ENCODE measurements at places on chromosomes 4 and X.

DNA sequence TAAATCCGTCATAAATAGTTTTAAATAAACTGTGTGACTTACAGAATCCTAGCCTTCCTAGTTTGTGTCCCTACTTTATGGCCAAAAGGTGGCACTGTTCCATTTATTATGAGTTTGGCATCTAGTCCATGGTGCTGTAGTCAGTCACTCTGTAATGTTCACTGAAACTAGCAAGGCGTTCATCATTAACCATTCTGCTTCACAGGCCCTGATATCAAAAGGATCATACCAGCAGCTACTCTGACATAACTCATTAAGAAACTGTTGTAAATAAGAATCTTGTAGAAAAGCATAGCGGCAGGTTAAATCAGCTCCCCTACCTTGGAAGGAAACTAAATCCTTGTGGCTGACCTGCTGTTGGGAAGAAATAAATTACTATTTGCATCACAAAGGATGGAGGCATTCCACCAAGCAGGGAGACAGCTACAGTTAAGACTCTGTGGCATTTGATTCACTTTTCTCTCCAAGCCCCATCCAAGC lies 919.6 kb upstream of the DIAPH2 start:
- DNase-seq, result no peak

DNA sequence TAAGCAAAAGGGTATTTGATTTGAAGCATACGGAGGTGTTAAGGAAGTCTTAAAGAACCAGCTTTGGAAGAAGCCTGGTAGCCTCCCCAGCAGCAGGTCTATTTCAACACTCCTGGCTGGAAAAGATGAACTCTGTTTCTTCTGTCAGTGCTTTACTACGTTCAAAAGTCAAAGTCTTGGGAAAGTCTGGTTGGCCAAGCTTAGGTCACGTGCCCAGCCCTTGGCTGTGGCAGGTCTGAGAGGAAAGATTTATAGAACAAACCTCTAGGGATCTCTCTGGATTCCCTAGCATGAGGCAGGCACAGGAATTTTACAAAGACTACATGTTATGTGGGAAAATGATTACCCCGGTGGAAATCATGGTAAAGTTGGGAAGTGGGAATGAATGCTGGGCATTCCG lies 8.6 kb upstream of the ARHGAP10 start:
- DNase-seq, result no peak

DNA sequence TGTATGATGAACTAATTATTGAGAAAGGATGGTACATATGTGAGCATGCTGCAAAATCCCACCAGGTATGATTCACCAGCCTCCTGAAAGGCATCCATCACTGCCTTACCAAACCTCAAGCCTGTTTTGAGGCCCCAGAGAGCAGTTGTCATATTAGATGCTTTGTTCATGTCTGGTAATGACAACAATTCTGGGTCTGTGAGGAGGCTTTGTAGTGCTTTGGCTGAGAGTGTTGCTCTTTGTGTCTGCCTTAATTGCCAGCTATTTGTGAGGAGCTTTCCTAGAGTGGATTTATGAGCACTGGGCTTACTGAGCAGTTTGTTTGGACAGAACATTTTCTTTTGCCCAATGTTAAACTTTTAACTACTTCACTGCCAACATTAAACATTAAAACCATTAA lies 69.2 kb downstream of the HEPH start:
- DNase-seq, result no peak

DNA sequence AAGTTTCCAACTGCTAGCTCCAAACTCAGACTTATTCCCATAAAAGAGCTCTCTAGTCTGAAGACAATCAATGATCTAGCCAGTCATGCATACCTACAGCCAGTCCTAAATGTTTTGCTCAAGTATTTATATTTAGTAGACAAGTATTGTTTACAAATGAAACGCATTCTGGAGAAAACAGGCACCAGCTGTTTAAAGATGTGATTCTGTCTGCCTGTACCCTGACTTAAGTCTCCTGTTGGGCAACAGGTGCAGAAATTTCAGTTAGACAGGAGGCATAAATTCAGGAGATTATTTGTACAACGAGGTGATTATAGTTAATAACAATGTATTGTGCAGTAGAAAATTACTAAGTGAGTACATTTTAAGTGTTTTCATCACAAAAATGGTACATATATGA lies 28.9 kb downstream of the LNX1 start:
- no peak for DNase-seq

DNA sequence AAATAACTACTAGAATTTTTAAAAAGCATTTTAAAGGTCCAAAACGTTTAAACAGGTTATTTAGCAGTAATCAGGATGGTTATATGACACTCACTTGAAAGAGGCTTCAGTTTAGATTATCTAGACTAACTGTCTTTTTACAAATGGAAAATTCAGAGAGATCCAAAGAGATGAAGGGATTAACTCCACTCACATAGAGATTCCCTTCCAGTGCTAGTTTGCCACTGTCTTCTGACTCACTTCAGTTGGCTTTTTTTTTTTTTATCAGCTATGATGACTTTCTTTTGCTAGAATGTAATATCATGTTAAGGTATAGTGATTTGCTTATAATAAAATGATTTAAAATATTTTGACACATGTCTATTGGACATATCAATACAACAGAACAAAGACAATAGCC lies 43.8 kb downstream of the GALNT7 start:
- no peak for DNase-seq

GRCh38 chrX:38260231-38260630 lies 39.6 kb upstream of the SRPX start:
- DNase-seq, result no peak

GRCh38 chr4:107705742-107706556 lies 14.1 kb downstream of the PAPSS1 start:
- DNase-seq, result no peak

- no peak for DNase-seq
Measured at GRCh38 chrX:9515973-9516538, 51.2 kb downstream of the TBL1X start.

DNA sequence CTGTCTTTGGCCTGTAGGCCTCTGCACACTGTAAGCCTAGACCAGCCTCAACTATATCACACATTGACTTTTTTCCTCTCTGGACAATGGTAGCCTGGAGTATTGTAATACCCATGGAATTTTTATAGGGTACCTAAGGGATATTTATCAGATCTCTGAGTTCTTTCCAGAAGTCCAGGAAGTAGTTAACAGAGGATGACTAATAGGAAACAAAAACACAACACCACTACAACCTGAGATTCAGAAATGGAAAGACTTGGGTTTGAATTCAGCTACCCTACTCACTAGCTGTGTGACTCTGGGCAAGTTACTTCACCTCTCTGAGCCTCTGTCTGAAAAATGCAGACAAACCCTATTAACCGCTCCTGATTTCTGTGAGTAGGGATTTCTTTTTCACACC lies 7.7 kb upstream of the STX18 start:
- no peak for DNase-seq

- DNase-seq, result no peak
Measured at GRCh38 chr4:153816542-153816941, 27.7 kb upstream of the SFRP2 start.

DNA sequence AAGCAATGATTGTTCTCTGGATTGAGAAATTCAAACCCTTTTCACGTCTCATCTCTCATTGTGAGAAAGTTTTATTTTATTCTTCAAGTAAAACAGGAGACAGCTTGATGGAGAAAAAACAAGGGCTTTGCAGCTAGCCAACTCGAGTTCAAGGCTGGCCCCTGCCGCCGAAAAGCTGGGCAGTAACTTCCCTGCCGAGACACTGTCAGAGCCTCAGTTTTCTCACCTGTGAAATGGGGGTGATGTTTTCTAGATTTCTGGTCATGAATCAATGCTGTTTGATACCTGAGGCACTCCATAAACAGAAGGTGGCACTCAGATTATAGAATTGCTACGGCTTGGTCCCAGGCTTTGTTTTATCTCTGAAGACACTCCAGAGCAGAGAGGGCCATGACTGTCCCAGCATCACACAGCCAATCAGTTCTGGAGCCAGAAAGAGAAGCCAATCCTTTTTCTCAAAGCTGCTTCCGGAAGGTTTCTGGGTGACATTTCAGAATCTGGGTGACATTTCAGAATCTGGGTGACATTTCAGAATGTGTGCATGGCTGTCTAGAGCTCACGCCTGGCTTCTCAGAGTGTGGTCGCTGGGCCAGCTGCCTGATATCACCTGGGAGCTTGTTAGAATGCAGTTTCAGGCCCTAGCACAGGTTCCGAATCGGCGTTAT lies 33.2 kb downstream of the HMX1 start:
- DNase-seq, result no peak

- no peak for DNase-seq
Measured at GRCh38 chrX:18017411-18017810, 156.3 kb upstream of the RAI2 start.

DNA sequence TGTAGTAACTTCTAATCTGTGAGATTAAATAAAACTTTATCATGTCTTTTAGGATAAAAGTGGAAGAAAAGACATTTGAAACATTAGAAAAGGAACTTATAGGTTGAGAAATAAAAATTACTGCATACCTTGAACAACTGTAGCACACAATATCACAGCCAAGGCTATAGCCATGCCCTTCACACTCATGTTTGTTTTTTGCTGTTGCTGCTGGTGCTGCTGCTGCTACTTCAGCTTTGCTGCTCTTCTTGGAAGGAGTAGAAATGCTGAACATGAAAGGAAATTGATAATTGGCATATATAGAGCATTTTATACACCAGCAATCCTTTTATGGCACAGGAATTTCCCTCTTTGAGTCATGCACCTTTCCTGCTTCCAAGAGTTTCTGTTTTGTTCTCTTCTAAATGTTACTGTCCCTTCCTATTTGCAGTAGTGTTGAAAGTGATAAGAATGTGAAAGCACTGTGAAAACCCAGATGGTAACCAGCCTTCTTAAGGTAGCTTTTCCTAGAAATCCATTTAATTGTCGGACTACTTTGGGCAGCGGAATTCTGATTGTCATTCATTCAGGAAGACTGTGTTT lies at the start of gene CXCL11:
Gene CXCL11 (minus strand): TSS at position 272 of the 582 bp plus-strand sequence. CDS start 83 bp downstream, at position 189.
- DNase-seq, result no peak
